Activated naive CD4-positive, alpha-beta T cell treated with anti-CD3 and anti-CD28 coated beads for 36 hours (primary cell): ENCODE measurements at places on chromosomes 7 and 10.

DNA sequence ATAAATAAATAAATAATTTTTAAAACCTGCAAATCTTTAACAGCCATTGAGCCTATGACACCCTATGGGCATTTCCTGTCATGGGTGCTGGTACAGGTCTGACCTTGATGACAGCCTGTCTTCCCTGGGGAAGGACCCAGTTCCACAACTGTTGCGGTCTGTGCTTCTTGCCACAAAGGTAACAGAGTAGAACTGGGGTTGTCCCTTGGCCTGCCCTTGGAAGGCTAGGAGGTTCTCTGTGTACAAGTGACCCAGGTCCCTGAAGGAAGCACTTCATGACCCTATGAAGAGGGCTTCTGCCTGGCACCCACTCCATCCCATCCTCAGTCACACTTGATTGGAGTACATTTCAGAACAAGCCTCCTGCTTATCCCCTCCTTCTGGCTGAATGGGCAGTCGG is 66.9 kb downstream of the OGDH start:
- no peak for DNase-seq

- DNase-seq, result no peak
Measured at GRCh38 chr7:38280000-38280399, 6.6 kb upstream of the TARP start.

DNA sequence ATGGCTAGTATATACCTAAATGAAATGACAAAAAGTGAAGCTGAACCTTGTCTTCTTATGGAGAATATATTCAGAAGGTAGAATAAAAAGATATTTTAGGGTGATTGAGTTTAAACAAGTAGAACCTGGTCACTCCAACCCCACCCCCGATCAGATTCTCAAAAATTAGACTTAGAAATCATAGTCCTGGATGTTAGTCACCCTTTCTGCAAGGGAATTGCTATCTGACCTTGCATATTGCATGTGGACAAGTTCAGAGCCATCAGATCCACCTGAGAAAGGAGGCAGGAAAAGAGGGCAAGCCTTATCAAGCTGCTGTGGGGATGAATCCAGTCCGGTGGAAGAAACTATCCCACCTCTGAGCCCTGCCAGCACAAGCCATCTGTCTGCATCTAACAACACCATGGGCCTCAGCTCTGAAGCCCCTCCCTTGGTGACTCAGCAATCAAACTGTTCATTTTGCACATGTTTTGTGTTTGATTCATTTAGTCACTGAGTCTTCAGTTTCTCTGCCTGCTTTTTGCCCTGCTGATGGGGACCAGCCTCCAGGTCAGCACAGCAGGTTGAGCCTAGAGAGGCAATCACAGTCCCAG is 727.3 kb downstream of the AUTS2 start:
- no peak for DNase-seq

- no peak for DNase-seq
Measured at GRCh38 chr10:7515439-7515838, 104.6 kb upstream of the SFMBT2 start.

GRCh38 chr10:62456611-62457101 is 82.5 kb downstream of the ZNF365 start:
- DNase-seq, result no peak

DNA sequence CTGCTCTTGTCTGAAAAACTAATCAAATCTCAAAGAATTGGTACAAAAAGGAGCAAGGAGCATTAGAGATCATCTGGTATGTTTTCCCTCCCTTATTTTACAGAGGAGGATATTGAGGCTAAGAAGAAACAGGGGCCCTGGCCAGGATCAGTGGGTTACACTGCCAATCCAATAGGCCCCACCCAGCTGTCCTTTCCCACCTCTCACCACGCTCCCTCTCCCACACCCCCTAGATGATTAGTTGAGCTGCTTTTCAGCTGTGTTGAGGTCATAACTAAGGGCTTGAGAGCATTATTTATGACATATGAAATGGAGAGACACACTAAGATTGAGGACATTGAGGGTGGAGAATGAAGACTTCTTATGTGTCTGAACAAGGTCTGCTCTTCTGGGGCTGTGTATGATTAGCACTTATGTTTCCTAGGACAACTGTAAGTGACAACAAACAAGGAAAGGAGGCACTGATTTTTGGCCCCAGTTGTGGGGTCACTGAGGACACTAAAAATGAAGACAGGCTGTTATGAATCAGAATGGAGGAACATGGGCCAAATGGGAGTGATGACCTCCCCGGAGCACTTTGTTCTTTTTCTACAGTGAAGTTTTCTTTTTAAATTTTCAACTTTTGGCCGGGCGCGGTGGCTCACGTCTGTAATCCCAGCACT is 26.5 kb downstream of the VWA2 start:
- DNase-seq, result no peak

DNA sequence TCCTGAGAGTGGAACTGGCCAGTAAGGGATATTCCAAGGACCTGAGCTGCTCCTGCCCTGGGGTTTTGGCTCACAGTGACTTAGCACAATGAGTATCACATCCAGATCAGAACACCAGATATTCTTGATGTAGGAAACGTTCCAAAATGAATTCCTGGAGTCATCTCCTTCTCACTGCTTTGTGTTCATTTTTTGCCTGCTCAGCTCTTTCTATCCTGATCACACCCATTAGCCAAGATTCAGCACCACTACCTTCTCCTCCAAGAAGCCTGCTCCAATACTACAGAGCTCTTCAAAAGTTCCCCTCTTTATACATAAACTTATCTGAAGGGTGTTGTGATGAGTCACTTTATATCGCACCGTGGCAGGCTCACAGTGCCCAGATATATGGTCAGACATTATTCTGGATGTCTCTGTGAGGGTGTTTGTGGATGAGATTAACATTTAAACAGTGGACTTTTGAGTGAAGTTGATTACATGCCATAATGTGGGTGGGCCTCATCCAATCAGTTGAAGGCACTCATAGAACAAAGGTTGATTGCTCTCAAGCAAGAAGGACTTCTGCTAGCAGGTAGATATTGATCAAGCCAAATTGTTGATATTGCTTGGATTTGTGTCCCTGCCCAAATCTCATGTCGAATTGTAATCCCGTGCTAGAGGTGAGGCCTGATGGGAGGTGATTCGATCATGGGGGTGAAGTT is 1155.2 kb upstream of the AUTS2 start:
- DNase-seq, result no peak

DNA sequence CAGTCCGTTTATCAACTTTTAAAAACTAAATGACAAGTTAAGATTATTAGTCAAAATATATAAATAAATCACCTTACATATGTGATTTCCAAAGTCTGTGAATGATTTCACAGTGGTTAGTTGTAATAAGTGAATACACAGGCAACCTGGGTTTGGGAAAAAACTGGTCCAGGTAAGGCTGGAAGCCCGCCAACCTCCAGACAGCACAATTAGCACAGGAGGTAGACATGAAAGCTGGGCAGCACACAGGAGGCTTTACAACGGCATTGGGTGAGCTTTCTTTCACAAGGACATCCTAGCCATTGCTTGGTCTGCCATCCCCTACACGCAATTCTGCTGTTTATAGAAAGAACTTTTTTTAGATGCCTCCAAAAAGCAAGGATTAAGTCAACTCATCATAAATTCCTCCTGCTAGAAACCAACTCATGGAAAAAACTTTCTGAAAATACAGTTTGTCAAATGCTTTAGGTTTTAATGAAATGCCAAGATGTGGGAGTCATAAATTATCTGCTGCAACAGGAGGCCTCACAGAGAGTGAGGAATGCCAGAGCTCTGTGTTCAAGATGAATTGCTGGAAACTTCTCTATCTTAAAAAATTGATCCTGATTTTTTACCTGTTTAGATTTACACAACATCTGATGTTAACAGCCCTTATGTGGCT is 346.8 kb upstream of the NFE2L3 start:
- no peak for DNase-seq

- no peak for DNase-seq
Measured at GRCh38 chr7:103702454-103702853, 256.4 kb upstream of the SLC26A5 start.

DNA sequence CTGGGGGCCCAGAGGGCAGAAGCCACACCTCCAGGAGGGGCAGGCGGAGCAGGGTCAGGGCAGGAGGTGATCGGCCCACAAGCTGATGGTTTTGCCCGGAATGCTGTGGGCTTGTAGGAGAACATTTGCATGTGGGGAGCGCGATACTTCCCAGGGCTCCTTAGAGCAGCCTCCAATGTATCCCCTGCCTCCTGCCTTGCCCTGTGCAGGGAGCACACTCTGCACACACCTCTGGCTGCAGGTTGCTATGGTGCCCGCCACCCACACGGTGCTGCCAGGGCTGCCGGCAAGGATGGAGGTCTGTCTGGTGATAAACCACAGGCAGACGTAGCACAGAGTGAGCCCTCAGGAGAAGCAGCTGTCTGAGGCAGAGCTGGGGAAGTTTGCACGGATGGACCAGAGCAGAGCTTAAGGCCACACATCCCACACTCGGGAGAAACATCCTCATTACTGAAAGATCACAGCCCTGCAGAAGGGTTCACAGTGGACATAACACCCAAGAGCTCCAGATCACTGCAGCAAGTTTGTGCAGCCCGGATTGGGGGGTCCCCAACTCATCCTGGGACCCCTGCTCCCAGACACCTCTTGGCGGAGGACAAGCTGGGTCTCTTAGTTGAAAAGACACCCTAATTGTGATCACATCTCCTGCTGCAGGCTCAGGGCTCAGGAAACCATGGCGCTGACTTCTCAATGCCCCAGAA is 41.8 kb downstream of the VIPR2 start:
- DNase-seq, result no peak

GRCh38 chr7:22675421-22675820 is 51.6 kb upstream of the IL6 start:
- DNase-seq, result no peak

- DNase-seq, result peak; percentile 44
Measured at GRCh38 chr7:156096771-156097538, 284.7 kb upstream of the SHH start.

- DNase-seq, result no peak
Measured at GRCh38 chr7:16367115-16367514, 54.2 kb downstream of the CRPPA start.

DNA sequence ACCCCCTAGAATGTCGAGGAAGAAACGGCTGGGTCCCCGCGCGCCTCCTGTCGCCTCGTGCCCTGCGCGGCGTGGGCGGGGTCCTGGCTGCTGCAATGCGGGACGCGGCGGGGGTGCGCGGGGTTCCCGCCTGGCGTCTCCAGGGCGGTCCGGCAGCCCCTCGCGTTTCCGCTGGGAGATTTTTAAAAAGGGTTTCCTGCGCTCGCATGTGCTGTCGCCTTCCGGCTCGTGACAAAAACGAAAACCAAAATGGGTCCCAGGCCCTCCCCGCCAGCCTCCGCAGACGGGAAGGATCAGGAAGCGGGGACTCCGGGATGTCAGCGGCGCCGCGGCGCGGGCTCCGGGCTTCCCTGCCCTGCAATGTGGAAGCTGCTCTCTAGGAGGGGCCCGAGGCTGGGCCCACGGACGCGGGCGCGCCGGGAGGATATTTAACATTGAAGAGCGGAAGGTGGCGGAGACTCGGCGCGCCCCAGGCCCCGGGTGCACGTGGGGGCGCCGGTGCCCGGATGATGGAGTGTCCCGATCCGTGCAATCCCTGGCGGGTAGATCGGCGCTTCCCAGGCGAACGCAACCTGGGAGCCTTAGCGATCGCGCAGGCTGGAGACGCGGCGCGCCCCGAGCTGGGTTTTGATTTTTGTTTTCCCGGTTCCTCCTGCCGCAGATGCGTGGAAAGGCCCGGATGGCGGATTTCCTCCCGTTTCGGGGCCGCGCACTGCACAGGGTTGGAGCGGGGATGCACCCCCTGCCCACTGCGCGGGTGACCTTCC is 1.0 kb downstream of the PFKP start:
- peak; percentile 78 for DNase-seq
